ENCODE measurements at places on chromosomes 7 and 10. TPM values are rescaled to one million over a fixed set of nuclear protein-coding genes. Genes with fewer than 3 reads are reported as not detected.
A peak's percentile ranks its signal among the peaks of the same experiment; 100 is the strongest.

DNA sequence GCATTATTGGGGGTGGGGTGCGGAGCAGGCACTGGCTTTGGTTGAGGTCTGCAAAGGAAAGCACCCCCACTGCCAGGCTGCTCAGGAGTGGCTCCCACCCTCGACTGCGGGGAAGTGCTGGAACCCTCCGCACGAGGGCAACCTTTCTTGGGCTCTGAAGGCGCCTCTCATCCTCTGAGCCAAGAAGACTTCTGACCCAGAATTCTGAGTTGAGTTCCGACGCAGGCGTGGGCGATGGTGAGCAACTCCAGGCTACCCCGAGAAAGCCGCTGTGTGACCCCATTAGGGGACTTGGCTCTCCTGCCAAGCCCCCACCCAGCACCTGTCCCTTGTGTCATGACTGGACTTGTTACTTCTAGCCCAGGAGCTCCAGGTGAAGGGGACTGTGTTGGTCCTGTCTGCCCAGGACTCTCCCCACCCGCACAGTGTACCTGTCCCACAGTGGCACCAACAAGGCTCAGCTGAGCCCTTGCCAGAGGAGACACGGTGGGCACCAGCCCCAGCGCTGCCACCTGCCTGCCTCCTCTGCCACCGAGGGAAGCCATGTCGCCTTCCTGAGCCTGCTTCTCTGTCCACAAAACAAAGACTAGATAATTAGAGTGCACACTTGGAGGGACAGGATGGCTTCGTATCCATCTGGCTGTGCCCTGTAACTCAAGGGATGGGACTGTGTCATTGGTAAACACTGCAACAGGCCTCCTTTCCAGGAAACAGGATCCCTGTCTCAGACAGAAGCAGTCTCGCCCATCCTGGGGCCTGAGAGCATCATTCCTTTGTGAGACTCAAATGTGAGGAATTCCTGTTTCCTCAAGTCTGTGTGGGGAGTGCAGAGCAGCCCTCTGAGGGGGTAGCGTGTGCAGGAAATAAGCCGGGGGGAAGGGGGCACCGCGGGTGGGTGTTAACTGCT is 128.8 kb downstream of the LHPP start:
- H3K36me3 ChIP-seq, result no peaks in the 10 kb centered on the region
- H3K27ac ChIP-seq, result no peak overlapping the region
- no peak overlapping the region for H3K4me3 ChIP-seq
- DNase-seq, result no peak
- H3K4me1 ChIP-seq, result peaks cover 8% of the 10 kb centered on the region

- peaks cover 36% of the 10 kb centered on the region for H3K4me1 ChIP-seq
- no peaks in the 10 kb centered on the region for H3K27me3 ChIP-seq
- peaks cover 11% of the 10 kb centered on the region for H3K36me3 ChIP-seq
- H3K4me3 ChIP-seq, result peak overlapping the region; percentile 91
- peak overlapping the region; percentile 95 for H3K27ac ChIP-seq
These were observed 759 bp downstream of the DNAJB12 start for GRCh38 chr10:72353965-72354355.

- no peak overlapping the region for H3K27ac ChIP-seq
- H3K36me3 ChIP-seq, result no peaks in the 10 kb centered on the region
- H3K4me1 ChIP-seq, result no peaks in the 10 kb centered on the region
- peaks cover 7% of the 10 kb centered on the region for H3K27me3 ChIP-seq
These were observed 21.5 kb upstream of the INPP5A start for GRCh38 chr10:132515811-132516726.

DNA sequence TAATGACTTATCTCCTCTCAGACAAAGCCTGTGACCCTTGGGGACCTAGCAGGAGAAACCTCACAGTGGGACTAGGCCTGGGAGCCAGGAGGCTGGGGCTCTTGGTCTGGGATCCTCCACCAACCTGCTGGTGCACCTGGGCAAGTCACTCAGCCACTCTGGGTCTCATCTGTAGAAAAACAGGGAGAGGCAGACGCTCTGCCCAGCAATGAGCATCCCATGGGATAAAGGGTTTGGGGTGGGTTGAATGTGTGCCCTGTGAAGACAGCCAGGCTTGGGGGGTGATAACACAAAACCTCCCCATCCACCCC is 81.6 kb downstream of the ZMIZ1 start:
- H3K4me3 ChIP-seq, result peak overlapping the region; percentile 32
- no peak for DNase-seq
- peaks cover 33% of the 10 kb centered on the region for H3K4me1 ChIP-seq
- H3K36me3 ChIP-seq, result no peaks in the 10 kb centered on the region
- no peaks in the 10 kb centered on the region for H3K27me3 ChIP-seq

- H3K4me3 ChIP-seq, result peak overlapping the region; percentile 62
- H3K4me1 ChIP-seq, result peaks cover 43% of the 10 kb centered on the region
- H3K27ac ChIP-seq, result peak overlapping the region; percentile 50
- DNase-seq, result no peak
These were observed 19.6 kb downstream of the SGMS1 start for GRCh38 chr10:50604049-50604640.

The IFIT1B gene
- total RNA-seq, result not detected

- H3K36me3 ChIP-seq, result no peaks in the 10 kb centered on the region
- DNase-seq, result no peak
- peaks cover 20% of the 10 kb centered on the region for H3K4me1 ChIP-seq
- H3K4me3 ChIP-seq, result no peak overlapping the region
These were observed 83.3 kb downstream of the NT5C2 start for GRCh38 chr10:103109821-103110220.

The RAB18 gene
- 56.4 TPM for total RNA-seq

The EDRF1 gene
- total RNA-seq, result 29.4 TPM

GRCh38 chr7:116588641-116589594 is 64.1 kb downstream of the CAV1 start:
- peak overlapping the region; percentile 30 for H3K4me3 ChIP-seq
- no peak for DNase-seq
- H3K27ac ChIP-seq, result peak overlapping the region; percentile 58
- peaks cover 25% of the 10 kb centered on the region for H3K4me1 ChIP-seq

The YWHAG gene
- 154 TPM for total RNA-seq

The ZPBP gene
- not detected for total RNA-seq

DNA sequence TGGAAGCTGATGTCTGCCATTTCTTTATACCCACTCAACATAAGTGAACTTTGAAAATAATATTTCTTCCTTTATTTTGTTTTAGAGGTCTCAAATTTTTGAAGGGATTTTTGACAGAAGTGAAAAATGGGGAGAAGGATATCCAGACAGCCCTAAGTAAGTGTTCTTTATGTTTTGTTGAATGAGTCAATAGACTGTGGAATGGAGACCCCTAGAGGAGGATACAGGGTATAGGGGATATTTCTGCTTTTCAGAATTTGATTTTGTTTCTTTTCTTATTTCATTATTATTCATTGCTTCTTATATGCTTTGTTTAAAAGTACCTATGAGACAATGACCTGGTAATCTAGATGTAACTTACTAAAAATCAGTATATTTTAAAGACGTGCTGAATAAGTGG is 34.4 kb downstream of the PLEKHA8 start:
- no peak overlapping the region for H3K27ac ChIP-seq
- no peaks in the 10 kb centered on the region for H3K4me1 ChIP-seq
- H3K27me3 ChIP-seq, result no peaks in the 10 kb centered on the region
- no peak overlapping the region for H3K4me3 ChIP-seq

DNA sequence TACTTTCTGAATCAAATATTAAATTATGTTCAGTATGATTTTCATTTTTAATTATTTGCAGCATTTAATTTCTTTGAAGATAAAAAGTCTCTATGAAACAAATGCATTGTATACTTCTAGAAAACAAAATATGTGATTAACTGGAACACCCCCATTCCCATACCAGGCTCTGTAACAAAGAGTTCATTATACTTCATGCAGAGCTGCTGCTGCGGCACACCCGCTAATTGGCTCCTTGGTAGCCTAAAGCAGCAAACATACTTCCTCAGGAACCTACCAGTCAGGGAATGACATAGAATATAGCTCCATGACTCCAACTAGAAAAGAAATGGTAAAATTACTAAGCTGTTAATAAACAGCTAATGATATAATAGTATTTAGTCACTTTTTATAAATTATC is 19.3 kb downstream of the RAB11FIP2 start:
- H3K36me3 ChIP-seq, result no peaks in the 10 kb centered on the region
- no peak overlapping the region for H3K4me3 ChIP-seq
- no peaks in the 10 kb centered on the region for H3K27me3 ChIP-seq

GRCh38 chr7:22117222-22117621 is 171.5 kb upstream of the CDCA7L start:
- H3K27me3 ChIP-seq, result peaks cover 2% of the 10 kb centered on the region
- H3K27ac ChIP-seq, result peak overlapping the region; percentile 77
- no peak for DNase-seq
- peaks cover 6% of the 10 kb centered on the region for H3K4me1 ChIP-seq
- peak overlapping the region; percentile 71 for H3K4me3 ChIP-seq
- no peaks in the 10 kb centered on the region for H3K36me3 ChIP-seq

- H3K4me1 ChIP-seq, result peaks cover 2% of the 10 kb centered on the region
- H3K4me3 ChIP-seq, result no peak overlapping the region
- H3K36me3 ChIP-seq, result no peaks in the 10 kb centered on the region
These were observed 106.2 kb downstream of the SAMD9 start for GRCh38 chr7:93011351-93012294.

DNA sequence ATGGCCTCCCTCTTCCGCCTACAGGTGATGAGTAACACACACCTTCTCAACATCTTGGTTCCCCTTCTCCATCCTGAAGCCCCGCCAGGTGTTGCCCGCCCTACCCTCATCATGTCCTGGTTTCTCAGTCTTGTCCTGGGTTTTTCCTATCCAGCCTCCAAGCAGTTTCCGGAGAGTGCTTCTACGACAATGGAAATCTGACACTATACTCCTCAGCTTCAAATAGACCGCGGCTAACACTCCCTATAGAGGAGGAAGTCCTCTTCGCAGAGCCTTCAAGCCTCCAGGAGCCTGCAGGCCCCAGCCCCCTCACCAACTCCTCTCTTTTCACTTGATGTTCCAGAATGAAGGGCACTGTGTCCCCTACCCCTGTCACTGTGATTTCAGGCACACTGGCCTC is 147.4 kb downstream of the PRPF18 start:
- H3K36me3 ChIP-seq, result no peaks in the 10 kb centered on the region
- H3K27ac ChIP-seq, result no peak overlapping the region
- H3K4me3 ChIP-seq, result no peak overlapping the region
- no peaks in the 10 kb centered on the region for H3K4me1 ChIP-seq

GRCh38 chr7:129828989-129829736 is 123.6 kb downstream of the UBE2H start:
- peaks cover 24% of the 10 kb centered on the region for H3K4me1 ChIP-seq
- DNase-seq, result no peak
- H3K36me3 ChIP-seq, result no peaks in the 10 kb centered on the region
- H3K27me3 ChIP-seq, result no peaks in the 10 kb centered on the region
- H3K4me3 ChIP-seq, result peak overlapping the region; percentile 68

- no peaks in the 10 kb centered on the region for H3K27me3 ChIP-seq
- no peak for DNase-seq
- no peak overlapping the region for H3K27ac ChIP-seq
These were observed 286.9 kb upstream of the DKK1 start for GRCh38 chr10:52027055-52027705.

GRCh38 chr10:19654576-19654975 is 161.7 kb upstream of the PLXDC2 start:
- H3K27ac ChIP-seq, result no peak overlapping the region
- no peaks in the 10 kb centered on the region for H3K36me3 ChIP-seq
- no peak for DNase-seq
- H3K27me3 ChIP-seq, result no peaks in the 10 kb centered on the region
- H3K4me1 ChIP-seq, result no peaks in the 10 kb centered on the region

DNA sequence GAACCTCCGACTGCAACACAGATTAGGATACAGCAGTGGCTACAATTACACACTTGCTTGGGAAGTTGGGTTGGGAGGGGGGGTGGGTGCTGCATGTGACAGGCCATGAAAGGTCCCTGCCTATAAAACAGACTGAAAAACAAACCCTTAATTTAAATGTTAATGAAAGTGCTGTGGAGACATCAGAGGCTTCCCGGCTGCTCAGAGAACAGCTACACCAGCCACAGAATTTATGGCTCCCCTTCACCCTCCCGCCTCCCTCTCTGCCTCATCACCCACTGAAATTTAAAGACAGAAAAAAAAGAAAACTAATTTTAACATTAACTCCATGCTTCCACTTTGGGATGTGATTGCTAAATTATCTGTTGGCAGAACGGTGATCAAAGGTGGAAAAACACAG is 34.7 kb downstream of the FBXW4 start:
- no peak overlapping the region for H3K4me3 ChIP-seq
- H3K36me3 ChIP-seq, result peaks cover 5% of the 10 kb centered on the region
- no peaks in the 10 kb centered on the region for H3K27me3 ChIP-seq
- peaks cover 17% of the 10 kb centered on the region for H3K4me1 ChIP-seq
- H3K27ac ChIP-seq, result no peak overlapping the region
- no peak for DNase-seq

GRCh38 chr7:95476072-95476847 is 9.5 kb upstream of the ASB4 start:
- H3K4me3 ChIP-seq, result peak overlapping the region; percentile 30
- no peaks in the 10 kb centered on the region for H3K27me3 ChIP-seq
- no peak for DNase-seq
- H3K4me1 ChIP-seq, result peaks cover 21% of the 10 kb centered on the region
- H3K27ac ChIP-seq, result peak overlapping the region; percentile 84

The TMEM273 gene
- total RNA-seq, result 13.2 TPM

The NEURL1 gene
- total RNA-seq, result 1.4 TPM

The PON3 gene
- not detected for total RNA-seq

- H3K27ac ChIP-seq, result no peak overlapping the region
- DNase-seq, result peak; percentile 49
- H3K4me1 ChIP-seq, result peaks cover 4% of the 10 kb centered on the region
These were observed 142.4 kb downstream of the DIP2C start for GRCh38 chr10:546971-547590.

- no peaks in the 10 kb centered on the region for H3K27me3 ChIP-seq
- peak overlapping the region; percentile 41 for H3K4me3 ChIP-seq
- DNase-seq, result no peak
- H3K36me3 ChIP-seq, result peaks cover 7% of the 10 kb centered on the region
These were observed 92.4 kb upstream of the KLF6 start for GRCh38 chr10:3877211-3878000.

The IKZF1 gene
- 290 TPM for total RNA-seq

DNA sequence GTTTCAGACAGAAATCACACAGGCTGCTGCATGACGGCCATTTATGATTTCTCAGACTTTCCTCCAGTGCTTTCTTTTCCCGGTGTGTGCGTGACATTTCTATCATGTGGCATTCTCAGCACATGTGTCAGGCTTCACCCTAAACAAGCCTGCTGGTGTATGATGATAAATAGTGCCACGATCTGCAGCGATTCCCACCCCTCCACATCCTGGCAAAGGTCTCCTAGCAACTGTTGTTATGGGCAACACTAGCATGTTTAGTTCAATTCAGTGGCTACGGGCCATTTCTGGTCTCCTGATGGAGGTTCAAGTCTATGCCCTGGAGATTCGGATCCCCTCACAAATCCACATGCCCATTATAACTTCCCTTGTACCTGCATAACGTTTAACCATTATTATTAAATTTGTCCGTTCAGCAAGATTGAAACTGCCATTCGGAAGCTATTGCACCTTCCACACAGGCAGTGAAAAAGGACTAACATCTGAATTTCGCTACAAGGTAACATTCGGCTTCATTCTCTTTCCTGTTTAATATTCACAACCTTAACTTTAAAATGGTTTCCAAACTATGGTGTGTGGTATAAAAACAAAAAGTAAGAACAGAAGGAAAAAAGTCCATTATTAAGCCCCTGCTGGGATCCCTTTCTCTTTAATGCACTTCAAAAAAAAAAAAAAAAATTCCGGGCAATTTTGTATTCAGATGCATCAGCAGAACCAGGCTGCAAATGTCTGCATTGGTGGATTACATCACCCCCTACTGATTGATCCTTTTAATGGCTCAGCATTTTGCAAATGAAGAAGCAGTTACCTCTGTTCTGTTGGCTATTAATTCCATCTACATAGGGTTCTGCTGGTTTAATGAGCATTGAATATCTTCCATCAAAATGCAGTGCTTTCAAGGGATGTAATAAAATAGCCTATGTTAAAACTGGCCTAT is 90.2 kb downstream of the FRMD4A start:
- no peak for DNase-seq
- no peaks in the 10 kb centered on the region for H3K36me3 ChIP-seq
- peaks cover 33% of the 10 kb centered on the region for H3K27me3 ChIP-seq

All from natural killer cell treated with Interleukin-12 subunit alpha and Interleukin-12 subunit beta and Interleukin-15 and Interleukin-18, amount 100 ng/mL, for 72 hours (primary cell).